Stimulated activated CD8-positive, alpha-beta memory T cell treated with anti-CD3 and anti-CD28 coated beads, Interleukin-15, amount 100 ng/mL, for 48 hours (primary cell): ENCODE measurements at places on chromosomes 1 and 21.
A peak's percentile ranks its signal among the peaks of the same experiment; 100 is the strongest.

DNA sequence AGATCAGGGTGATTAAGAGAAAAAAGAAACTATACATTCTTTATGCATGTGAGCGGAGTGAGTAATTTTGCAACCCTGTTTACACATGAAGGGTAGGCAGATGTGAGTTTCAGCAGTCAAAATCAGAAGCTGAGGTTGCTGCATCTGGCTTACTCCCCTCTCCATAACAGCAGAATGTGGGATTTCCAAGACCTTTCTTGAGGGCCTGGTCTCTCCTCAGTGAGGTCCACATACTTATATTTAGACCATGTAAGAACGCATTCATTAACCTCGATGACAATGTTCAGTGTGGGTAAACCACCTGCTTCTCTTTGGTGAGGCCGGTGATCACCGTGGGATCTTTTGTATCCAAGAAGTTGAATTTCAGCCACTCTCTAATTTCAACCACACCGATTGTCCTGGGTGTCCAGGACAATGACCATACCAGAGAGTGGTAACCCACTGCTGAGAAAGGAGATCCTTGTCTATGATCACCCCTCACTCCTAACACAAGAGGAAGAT is 18.7 kb upstream of the RAP1A start:
- DNase-seq = peak; percentile 37

GRCh38 chr21:16865632-16866031 is 647.2 kb upstream of the CXADR start:
- no peak for DNase-seq

DNA sequence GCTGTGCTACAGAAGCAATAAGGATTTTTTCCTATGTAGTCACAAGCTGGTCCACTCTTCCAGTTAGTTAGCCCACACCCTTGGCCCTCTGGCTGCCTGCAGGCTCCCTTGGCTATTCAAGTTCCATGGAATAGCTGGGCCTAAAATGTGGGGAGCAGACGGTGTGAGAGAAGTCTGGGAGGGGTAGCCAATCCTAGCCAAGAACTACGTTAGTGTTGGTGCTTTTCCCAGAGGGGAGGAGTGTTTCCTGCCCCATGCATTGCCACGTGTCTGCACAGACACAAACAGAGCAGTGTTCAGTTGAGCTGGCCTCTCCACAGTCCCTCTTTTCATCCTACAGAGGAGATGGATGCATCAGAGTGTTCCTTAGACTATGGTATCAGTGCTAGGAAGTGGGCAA is 59.0 kb upstream of the IPO9 start:
- DNase-seq = no peak

- DNase-seq = no peak
These were observed 373.1 kb upstream of the USP24 start for GRCh38 chr1:55588309-55588708.

DNA sequence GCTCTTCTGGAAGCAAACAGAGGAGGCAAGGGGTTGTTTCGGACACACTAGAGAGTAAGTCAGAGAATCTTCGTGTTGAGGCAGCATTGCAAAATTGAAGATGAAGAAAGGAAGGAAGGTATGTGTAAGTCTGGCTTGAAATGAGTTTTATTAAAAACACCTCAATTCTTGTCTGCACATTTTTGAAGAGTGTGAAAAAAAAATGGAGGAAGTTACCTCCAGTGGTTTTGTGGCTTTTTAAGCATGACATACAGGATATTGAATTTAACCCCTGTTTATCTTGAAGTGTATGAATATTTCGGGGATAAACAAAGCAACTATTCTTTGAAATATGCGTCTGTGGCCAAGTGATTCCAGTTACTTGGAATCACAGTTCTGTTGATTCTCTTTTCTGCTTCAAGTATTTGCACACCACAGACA is 203.2 kb upstream of the SGIP1 start:
- DNase-seq = no peak

- peak; percentile 50 for DNase-seq
These were observed at the start of gene HYI for GRCh38 chr1:43453442-43454269. Gene HYI, minus strand, starts transcription at chr1:43453931. Its CDS starts 138 bp downstream, at chr1:43453793.

- no peak for DNase-seq
These were observed 31.4 kb upstream of the TARDBP start for GRCh38 chr1:10980841-10981727.

DNA sequence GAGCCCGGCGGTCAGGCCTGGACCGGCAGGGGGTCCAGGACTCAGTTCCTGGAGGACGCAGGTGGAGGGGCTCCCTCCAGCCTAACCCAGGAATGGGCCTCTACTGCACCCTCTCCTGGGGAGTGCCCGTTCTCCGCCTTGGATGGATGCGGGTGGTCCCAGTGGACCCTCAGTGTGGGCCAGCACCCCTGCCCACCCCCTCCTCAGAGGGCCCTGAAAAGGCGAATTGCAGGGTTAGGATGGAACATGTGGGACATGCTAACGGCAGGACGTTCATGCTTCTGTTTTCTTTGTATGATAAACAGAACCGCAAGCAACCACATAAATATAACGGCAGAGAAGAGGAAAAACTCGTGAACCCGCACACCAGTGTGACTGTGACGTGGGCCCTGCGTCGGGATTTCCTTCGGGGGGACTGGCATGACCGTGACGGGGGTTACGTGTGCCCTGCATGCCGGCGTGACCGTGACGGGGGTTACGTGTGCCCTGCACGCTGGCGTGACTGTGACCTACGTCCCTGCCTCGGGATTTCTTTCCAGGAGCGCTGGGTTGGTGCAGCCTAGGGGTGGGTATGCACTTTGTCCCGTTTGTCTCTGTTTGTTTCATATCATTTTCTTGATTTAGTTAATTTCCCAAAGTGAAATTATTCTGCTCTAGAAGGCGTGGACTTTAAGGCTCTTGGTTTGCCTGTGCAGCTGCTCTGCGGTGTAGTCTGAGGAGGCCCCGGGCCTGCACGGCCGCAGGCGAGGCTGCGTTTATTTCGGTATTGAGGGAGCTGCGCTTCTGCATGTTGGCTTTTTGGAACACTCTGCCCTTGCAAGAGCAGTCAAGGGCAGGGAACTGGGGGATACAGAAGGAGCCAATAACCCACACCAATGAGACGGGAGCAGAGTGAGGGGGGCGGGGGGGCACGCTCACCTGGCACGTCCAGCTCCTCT is 3.1 kb downstream of the FTCD start:
- DNase-seq = no peak

GRCh38 chr1:155012026-155012546 is 9.5 kb downstream of the ZBTB7B start:
- DNase-seq = no peak

GRCh38 chr1:235783148-235783776 is 83.4 kb downstream of the LYST start:
- no peak for DNase-seq

GRCh38 chr1:219299420-219299819 is 125.7 kb downstream of the LYPLAL1 start:
- DNase-seq = no peak

GRCh38 chr1:160454371-160455152 is 54.2 kb downstream of the VANGL2 start:
- DNase-seq = no peak

- no peak for DNase-seq
These were observed 128.5 kb upstream of the POU3F1 start for GRCh38 chr1:38175121-38175520.

DNA sequence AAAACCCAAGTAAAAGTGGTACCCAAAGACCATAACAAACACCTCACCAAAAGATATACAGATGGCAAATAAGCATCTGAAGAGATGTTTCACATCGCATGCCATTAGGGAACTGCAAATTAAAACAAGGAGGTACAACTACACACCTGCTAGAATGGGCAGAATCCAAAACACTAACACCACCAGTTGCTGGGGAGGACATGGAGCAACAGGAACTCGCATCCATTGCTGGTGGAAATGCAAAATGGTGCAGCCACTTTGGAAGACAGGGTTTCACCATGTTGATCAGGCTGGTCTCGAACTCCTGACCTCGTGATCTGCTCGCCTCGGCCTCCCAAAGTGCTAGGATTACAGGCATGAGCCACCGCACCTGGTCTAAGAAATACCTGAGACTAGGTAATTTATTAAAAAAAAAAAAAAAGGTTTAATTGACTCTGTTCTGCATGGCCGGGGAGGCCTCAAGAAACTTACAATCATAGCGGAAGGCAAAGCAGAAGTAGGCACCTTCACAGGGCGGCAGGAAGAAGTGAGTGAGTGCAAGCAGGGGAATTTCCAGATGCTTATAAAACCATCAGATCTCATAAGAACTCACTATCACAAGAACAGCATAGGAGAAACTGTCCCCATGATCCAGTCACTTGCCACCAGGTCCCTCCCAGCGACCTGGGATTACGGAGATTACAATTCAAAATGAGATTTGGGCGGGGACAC is 30.2 kb upstream of the PRSS38 start:
- DNase-seq = no peak

- no peak for DNase-seq
These were observed 45.4 kb upstream of the LRRN2 start for GRCh38 chr1:204730826-204731459.

DNA sequence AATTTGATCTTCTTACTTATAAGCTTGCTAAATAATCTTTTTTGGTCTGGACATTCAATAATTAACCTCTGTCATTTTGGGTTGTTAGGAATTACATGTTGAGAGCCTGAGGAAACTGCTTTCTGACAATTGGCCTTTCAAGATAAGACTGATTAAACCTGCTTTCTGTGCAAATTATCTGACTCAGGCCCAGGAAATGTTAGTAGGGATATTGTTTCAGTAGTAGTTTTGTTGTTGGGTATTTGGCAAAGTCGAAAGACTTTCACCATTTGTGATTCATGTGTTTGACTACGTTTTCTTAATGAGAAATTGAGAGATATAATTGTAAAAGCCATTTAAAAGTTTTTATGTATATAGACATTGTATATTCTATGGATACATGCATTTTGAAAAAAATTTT is 81.1 kb upstream of the GPR88 start:
- no peak for DNase-seq

- no peak for DNase-seq
These were observed 8.6 kb upstream of the LRRC8B start for GRCh38 chr1:89516055-89516454.

DNA sequence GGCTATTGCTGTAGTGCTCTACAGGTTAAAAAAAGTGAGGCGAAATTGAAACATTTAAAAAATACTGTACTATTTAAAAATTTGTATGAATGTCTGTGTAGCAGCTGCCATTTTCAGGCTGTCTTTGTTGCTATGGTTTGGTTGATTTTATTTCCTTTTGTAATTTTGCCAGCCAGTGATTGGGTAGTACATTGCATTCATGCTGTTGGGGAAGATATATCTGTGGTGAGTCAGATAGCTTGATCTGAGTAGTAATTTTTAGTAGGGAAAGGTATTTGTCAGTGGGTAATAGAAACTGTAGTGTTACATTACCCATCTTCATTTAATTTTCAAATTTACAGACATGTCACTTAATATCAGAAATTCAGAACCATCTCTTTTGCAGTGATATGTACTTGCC is 15.0 kb downstream of the NFIA start:
- DNase-seq = no peak

DNA sequence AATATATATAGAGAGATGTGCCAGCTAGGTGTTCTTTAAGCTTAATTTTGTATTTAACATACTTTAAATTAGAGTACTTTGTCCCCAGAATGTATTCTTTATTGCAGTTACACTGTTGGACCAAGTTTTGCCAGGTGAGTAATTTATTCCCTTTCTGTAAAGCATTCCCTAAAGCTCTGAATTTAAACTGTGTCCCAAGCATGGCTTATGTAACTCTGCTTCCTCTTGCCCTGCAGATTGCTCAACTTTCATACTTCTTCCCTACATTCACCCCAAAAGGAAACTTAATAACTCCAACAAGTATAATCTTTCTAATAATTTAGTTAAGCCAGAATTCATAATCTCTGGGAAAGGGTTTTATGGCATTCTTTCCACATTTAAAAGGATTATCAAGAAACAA is 5.6 kb downstream of the LYPLAL1 start:
- DNase-seq = no peak

DNA sequence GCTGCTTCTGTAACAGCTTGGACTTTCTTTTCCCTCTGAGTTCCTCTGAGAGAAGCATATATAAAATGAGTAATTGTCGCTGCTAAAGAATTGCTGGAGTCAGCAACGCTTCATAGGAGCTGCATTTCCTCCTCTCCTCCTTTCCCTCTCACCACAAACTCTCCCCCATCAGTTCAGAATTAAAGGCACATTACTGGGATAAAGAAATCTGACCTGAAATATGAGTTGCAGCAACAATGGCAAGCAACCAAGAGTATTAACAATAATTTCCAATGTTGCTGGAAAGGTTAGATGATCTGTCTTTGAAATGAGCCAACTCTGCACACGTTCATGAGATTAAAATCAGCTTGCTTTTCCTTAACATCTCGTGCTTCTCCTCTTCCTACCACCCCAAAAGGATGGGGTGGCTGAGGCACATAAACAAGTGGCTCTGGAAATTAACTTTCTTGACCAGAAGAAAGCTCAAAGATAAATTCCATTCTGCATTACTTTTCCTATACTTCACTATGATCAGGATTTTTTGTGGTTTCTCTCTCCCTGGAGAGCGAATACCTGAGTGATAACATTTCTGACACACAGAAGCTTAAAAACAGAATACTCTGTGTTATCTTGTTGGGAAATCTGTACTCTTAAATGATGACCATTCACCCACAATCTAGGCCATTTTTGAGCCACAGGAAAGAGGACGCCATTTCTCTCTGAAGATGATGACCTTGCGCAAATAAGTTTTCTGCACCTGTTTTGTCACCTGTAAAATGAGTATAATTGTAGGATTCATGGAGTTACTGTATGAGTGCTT is 90.2 kb downstream of the TGFBR3 start:
- DNase-seq = no peak

GRCh38 chr1:200874694-200875093 is 1.9 kb downstream of the GPR25 start:
- no peak for DNase-seq

DNA sequence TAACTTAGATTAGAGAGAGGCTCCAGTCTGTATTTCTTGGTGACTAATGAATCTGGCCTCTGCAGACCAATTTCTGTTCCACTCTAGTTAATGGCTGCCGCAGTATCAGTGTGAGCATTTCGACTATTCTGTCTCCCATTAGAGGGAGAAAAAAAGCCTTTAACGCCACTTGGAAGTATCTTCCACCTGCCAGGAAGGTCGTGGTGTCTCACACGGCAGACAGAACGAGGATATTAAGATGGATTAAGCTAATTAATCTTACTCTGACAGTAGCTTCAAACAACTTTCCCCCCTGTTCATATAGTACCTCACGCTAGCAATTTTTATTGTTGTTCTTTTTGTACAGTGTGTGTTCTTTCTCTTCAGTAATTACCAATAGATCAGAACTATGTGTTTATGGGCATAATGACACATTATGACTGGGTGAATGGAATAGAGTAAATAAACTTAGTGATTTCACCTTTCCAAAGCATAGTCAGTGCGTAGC is 153.8 kb downstream of the ADGRL2 start:
- DNase-seq = no peak

- peak; percentile 96 for DNase-seq
These were observed 797 bp upstream of the TMEM69 start for GRCh38 chr1:45687014-45687753.

DNA sequence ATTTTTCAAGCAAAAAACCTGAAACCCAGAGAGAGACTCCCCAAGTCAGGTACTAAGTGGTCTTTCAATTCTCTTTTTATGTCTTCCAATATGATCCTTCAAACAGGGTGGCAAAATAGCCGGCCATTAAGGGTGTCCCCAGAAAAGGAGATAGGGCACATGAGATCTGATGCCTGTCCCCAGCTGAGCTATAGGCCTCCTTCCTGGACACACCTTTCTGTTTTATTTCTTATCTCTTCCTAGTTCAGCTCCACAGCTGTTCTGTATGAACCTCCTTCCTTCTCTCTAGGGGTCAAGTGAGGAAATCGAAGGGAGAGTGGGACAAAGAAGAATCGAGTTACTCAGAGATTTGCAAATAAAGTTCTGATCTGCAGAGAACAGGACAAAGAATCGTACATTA is 112.4 kb upstream of the ATP1A1 start:
- no peak for DNase-seq

GRCh38 chr21:26967062-26967913 is at the start of gene ADAMTS5:
Gene ADAMTS5, minus strand, starts transcription at chr21:26967088. Its CDS starts 697 bp downstream, at chr21:26966391.
- no peak for DNase-seq
